ENCODE measurements at places on chromosomes 5 and 9. TPM values are rescaled to one million over a fixed set of nuclear protein-coding genes. Genes with fewer than 3 reads are reported as not detected.

- no peak overlapping the region for H3K4me3 ChIP-seq
- H3K4me1 ChIP-seq: no peaks in the 10 kb centered on the region
- no peaks in the 10 kb centered on the region for H3K27me3 ChIP-seq
- DNase-seq: no peak
- no peaks in the 10 kb centered on the region for H3K36me3 ChIP-seq
Observed at GRCh38 chr5:96687080-96687479, 24.9 kb downstream of the CAST start.

DNA sequence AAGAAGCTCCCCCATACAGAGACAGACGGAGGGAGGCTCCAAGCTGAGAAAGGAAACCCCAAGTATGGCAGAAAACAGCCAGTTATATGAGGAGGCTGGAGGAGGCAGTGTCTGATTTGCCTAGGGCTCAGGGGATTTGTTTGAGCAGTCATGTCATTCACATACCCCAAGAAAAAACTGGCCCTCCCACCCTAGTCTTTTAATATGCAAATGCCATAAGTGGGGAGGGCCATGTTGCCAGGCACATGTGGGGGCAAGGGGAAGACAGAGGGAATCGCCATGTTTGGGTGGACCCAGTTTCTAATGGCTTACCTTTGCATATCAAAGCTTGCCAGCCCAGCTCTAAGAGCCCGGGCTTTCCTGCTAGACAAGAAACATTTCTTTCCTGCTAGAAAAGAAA, 1163.8 kb downstream of the TAF11L14 start:
- H3K4me1 ChIP-seq: no peaks in the 10 kb centered on the region
- H3K36me3 ChIP-seq: no peaks in the 10 kb centered on the region
- DNase-seq: no peak
- no peak overlapping the region for H3K27ac ChIP-seq

DNA sequence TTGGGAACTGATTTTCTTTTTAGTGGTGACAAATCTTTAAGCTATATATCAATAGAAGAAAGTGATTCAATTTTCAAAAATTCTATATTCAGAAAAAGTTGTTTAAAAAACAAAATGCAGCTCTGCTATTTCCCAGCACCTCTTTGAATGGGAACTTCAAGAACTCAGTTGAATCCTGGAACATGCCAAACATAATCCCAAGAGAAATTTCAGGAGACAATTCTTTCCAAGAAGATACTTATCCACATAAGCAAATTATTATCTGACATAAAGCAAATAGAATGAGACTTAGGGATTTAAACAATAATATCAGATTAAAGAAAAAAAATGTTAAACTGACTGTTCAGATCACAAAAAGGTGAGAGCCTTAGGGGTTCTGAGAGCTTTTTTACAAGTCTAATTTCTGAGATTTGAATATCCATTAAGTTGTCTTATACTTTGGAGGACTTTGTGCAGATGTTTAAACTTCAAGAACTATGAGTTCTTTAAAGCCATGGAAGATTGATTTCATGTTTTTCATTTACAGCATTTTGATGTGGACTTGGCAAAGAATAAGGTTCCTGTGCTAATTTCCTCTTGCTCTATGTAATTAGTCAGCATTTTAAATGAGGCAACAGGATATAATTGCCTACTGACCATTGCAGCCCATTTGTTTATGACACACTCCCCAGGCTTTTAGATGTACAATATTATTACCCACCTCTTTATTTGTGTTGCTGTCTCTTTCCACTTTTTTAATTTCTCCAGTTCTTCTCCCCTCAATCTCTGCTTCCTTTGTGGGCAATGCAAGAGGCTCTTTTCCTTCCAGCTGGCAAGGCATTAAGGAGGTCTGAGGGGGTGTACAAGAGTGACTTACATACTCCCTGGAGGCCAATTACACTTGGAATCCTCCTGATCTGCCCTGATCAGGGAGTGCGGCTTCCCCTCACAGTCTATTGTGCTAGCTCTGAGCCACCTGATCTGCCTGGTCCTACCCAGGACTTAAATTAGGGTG, 419.1 kb downstream of the NR2F1-AS1 start:
- H3K36me3 ChIP-seq: no peaks in the 10 kb centered on the region
- no peak overlapping the region for H3K4me3 ChIP-seq
- no peak overlapping the region for H3K27ac ChIP-seq

The F12 gene
- 0.33 TPM for total RNA-seq

The PCDHA9 gene
- 3.3 TPM for total RNA-seq

GRCh38 chr5:53335115-53335514, 145.3 kb upstream of the FST start:
- no peaks in the 10 kb centered on the region for H3K27me3 ChIP-seq
- no peaks in the 10 kb centered on the region for H3K4me1 ChIP-seq
- no peak overlapping the region for H3K27ac ChIP-seq
- no peak for DNase-seq
- H3K4me3 ChIP-seq: no peak overlapping the region

GRCh38 chr9:84708400-84708799, 38.9 kb downstream of the NTRK2 start:
- H3K27me3 ChIP-seq: no peaks in the 10 kb centered on the region
- no peak for DNase-seq
- H3K4me1 ChIP-seq: peaks cover 4% of the 10 kb centered on the region
- H3K27ac ChIP-seq: no peak overlapping the region
- H3K36me3 ChIP-seq: no peaks in the 10 kb centered on the region
- no peak overlapping the region for H3K4me3 ChIP-seq

The HSD17B3 gene
- 0.52 TPM for total RNA-seq

DNA sequence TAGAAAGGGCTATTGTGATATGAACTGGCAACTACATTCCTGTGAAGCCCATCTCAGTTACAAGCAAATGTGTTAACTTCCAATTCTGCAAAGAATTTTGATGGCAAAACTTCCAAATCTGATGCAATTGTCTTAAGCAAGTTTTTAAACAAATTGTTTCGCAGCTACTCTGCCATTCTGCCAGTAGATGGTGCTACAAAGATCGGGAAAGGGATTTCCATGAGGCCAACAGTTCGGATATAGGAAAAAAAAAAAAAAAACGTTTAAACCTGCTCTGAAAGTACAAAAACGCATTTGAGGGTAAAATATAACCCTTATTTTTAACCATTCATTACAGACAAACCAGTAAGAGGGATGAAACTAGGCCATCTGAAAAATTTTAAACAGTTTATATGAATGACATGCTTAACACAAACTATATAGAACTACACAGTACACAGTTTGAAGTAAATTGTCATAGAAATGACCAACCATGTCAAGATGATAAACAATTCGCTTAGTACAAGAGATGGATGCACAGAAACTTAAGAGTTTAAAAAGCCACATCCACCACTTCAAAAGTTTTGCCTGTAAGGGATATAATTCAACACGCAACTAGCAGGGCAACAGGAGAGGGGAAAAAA, 2.2 kb downstream of the HNRNPA0 start:
- H3K27ac ChIP-seq: peak overlapping the region; percentile 97
- H3K36me3 ChIP-seq: no peaks in the 10 kb centered on the region
- H3K27me3 ChIP-seq: no peaks in the 10 kb centered on the region
- H3K4me3 ChIP-seq: no peak overlapping the region
- peaks cover 57% of the 10 kb centered on the region for H3K4me1 ChIP-seq

- no peaks in the 10 kb centered on the region for H3K36me3 ChIP-seq
- no peaks in the 10 kb centered on the region for H3K27me3 ChIP-seq
- H3K27ac ChIP-seq: no peak overlapping the region
- no peak overlapping the region for H3K4me3 ChIP-seq
Observed at GRCh38 chr5:102090770-102091169, 205.3 kb downstream of the SLCO4C1 start.

- H3K4me1 ChIP-seq: peaks cover 30% of the 10 kb centered on the region
- DNase-seq: peak; percentile 38
- no peaks in the 10 kb centered on the region for H3K36me3 ChIP-seq
- H3K27ac ChIP-seq: no peak overlapping the region
Observed at GRCh38 chr5:173771121-173771724, 116.9 kb upstream of the CPEB4 start.

The RFESD gene
- total RNA-seq: 9.3 TPM

GRCh38 chr5:67652201-67652600, 455.6 kb upstream of the CD180 start:
- no peaks in the 10 kb centered on the region for H3K36me3 ChIP-seq
- H3K4me1 ChIP-seq: peaks cover 19% of the 10 kb centered on the region
- no peak overlapping the region for H3K4me3 ChIP-seq
- H3K27ac ChIP-seq: no peak overlapping the region
- no peak for DNase-seq
- no peaks in the 10 kb centered on the region for H3K27me3 ChIP-seq

DNA sequence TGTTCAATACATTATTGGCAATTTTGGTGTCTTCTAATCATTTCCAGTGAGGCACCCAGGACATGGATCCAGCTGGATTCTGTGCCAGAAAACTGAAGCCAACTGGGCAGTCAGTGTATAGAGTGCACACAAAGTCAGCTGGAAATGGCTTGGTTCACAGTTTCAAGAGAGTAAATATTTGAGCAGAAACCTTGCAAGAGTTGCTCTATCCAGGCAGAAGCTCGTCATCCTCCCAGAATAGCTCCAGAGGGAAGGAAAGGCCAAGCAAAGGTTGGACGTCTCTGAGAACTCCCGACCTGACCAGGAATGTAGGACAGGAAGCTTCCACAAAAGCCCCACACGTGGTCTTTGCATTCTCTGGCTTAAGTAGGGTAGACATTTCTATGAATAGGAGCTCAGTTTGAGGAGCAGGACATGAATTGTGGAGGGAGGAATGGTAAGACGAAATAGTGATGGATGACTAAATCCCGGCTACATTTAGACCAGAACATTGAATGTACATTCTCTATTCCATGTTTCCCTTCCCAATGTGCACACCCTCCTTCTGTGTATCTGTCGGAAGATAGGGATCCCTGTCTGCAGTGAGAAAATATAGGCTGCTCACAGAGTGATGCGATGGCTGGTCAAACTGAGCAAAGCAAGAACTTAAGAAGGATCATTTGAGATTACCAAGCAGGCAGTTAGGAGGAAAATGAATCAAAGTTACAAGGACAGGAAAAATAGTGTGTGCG, 72.7 kb upstream of the FCN2 start:
- H3K36me3 ChIP-seq: no peaks in the 10 kb centered on the region
- H3K4me1 ChIP-seq: no peaks in the 10 kb centered on the region
- no peak overlapping the region for H3K4me3 ChIP-seq
- H3K27ac ChIP-seq: no peak overlapping the region
- no peak for DNase-seq

- H3K27ac ChIP-seq: no peak overlapping the region
- H3K27me3 ChIP-seq: no peaks in the 10 kb centered on the region
- no peaks in the 10 kb centered on the region for H3K36me3 ChIP-seq
- no peak overlapping the region for H3K4me3 ChIP-seq
Observed at GRCh38 chr9:136926154-136926704, 18.3 kb downstream of the FBXW5 start.

DNA sequence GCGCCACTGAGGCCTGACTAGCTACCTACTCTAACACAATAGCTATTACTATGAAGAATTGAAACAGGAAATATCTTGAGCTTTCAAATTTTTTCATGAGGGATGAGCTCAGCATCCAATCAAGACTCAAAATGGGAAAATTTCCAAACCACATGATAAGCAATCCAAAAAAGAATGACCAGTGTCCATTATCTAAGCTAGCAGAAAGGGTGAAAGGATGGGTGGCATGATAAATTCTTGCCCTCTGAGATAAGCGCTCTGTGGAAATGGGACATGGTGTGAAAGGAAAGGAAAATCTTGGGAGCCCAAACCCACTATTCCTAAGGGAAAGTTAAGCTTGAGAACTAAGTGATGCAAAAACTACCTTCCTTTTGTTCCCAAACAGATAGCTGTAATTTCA, 170.2 kb upstream of the NREP start:
- no peaks in the 10 kb centered on the region for H3K36me3 ChIP-seq
- no peaks in the 10 kb centered on the region for H3K27me3 ChIP-seq
- H3K27ac ChIP-seq: no peak overlapping the region
- H3K4me1 ChIP-seq: no peaks in the 10 kb centered on the region
- no peak overlapping the region for H3K4me3 ChIP-seq

The EFNA5 gene
- 1.3 TPM for total RNA-seq

The LCNL1 gene
- total RNA-seq: not detected

DNA sequence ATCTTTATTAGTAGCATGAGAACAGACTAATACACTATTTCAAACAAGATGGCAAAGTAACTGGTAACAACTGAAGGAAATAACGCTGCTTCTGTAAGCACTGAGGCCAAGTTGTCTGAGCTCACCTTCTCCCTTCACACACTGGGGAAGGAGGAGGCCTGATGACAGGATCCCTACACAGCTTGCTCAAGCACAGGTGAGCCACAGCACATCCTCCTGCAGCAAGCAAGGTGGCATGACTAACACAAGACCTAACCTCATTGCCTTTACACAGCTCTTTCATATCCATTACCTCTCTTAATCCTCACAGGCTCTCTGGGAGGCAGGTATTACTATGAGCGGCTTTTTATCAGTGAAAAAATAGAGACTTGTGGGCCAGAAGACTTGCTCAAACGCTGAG, 83.3 kb downstream of the ARL15 start:
- H3K36me3 ChIP-seq: no peaks in the 10 kb centered on the region
- H3K4me1 ChIP-seq: no peaks in the 10 kb centered on the region
- no peak overlapping the region for H3K27ac ChIP-seq
- no peak for DNase-seq

The IL31RA gene
- not detected for total RNA-seq

DNA sequence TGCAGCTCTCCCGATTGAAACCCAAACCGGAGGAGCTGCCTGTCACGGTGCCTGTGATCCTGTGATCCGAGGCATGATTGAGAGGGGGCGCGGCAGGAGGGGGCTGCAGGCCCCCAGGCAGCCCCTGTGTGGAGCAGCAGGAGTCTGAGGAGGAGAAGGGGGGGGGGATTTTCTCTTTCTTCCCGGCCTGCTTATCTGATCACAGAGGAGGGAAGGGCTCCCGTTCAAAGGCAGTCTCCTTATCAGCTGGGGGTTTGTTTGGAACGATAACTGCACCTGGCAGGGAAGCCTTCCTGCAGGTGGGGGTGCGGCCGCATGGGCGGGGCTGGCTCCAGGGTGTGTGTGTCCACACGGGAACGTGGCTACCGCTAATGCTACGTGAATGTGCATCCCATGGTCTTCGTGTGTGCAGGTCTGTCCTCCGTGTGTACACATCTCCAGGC, 38.4 kb downstream of the LMX1B start:
- peaks cover 9% of the 10 kb centered on the region for H3K4me1 ChIP-seq
- H3K4me3 ChIP-seq: no peak overlapping the region
- no peak overlapping the region for H3K27ac ChIP-seq
- H3K27me3 ChIP-seq: no peaks in the 10 kb centered on the region
- no peak for DNase-seq

The DBH gene
- not detected for total RNA-seq

GRCh38 chr9:107137495-107138202, 145.4 kb upstream of the RAD23B start:
- no peaks in the 10 kb centered on the region for H3K4me1 ChIP-seq
- H3K27ac ChIP-seq: no peak overlapping the region
- no peaks in the 10 kb centered on the region for H3K36me3 ChIP-seq
- DNase-seq: no peak
- H3K27me3 ChIP-seq: no peaks in the 10 kb centered on the region
- H3K4me3 ChIP-seq: no peak overlapping the region

Measured in body of pancreas (tissue), 4 donors.